ENCODE measurements at places on chromosomes 1 and 21. TPM values are rescaled to one million over a fixed set of nuclear protein-coding genes. Genes with fewer than 3 reads are reported as not detected.

SLC44A3 gene
- 1.5 TPM for total RNA-seq

FAM151A gene
- not detected for total RNA-seq

PRRX1 gene
- total RNA-seq = 2.1 TPM

RNU1-3 gene
- under 0.01 TPM for total RNA-seq

CD1B gene
- total RNA-seq = not detected

KIF21B gene
- total RNA-seq = 2.9 TPM

RHD gene
- total RNA-seq = not detected

MFAP2 gene
- 91.4 TPM for total RNA-seq

CDK18 gene
- 12.7 TPM for total RNA-seq

CA6 gene
- not detected for total RNA-seq

NOL9 gene
- 12.3 TPM for total RNA-seq

RGS5 gene
- 0.16 TPM for total RNA-seq

S100A3 gene
- 12.7 TPM for total RNA-seq

KAZN gene
- total RNA-seq = 6.8 TPM

KCNH1 gene
- total RNA-seq = not detected

WNT3A gene
- not detected for total RNA-seq

GPATCH4 gene
- total RNA-seq = 18.7 TPM

PLA2G2C gene
- not detected for total RNA-seq

CD55 gene
- 20.2 TPM for total RNA-seq

SLC30A7 gene
- 21.8 TPM for total RNA-seq

TSPAN1 gene
- 31.9 TPM for total RNA-seq

LCE1D gene
- total RNA-seq = not detected

PROX1 gene
- 0.16 TPM for total RNA-seq

NR1I3 gene
- total RNA-seq = not detected

HES3 gene
- total RNA-seq = not detected

Data from hair follicular keratinocyte (primary cell).